ENCODE measurements at places on chromosomes 13 and 19.
A peak's percentile ranks its signal among the peaks of the same experiment; 100 is the strongest.

- no peak for DNase-seq
Measured at GRCh38 chr13:32272021-32272683, 43.0 kb downstream of the ZAR1L start.

DNA sequence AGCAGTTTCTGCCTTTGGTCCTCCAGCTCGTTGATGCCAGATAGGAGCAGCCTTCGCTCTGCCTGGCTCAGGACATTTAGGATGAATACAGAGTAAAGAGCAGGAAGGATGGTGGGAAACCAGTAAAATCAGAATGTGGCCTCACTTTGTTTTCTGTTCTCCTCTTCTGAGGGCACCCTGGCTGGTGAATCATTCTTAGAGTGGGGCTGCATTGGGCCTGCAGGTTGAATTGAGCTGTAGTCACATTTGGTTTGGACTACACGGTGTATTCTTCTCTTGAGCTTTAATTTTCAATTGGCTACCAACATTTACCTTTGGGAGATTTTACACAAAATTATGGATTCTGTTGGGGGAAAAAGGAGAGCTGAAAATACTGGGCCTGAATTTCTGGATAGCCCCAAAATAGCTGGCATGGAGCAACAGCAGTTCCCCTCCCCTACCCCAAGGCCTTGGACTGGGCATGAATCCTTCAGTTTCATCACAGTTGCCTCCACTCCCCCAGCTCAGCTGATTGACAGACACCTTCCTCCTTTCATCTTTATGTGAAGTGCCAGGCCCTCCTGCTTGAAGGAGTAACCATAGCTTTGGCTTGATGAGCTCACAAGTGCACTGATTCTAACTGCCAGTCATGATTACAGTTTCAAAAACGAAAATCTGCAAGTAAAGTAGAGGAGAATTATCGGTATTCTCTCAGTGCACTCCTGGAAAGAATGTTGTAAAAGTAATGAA is 24.3 kb downstream of the ERCC5 start:
- DNase-seq, result no peak

DNA sequence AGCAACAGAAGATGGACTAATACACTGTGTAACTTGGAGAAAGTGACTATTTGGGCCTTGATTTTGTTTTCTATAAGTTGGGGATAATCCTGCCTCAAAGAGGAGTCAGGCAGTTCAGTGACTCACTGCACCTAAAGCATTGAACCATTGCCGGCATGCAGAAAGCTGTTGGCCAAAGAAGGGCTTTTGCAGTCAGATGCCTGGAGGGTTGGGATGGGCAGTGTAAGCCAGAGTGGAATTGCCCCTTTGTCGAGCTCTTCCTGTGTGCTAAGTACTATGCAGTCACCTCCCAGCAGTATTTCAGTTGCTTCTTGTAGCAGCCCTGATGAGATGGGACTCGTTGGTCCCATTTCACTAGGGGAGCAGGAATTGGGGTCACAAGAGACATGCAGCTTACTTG is 11.1 kb downstream of the ZNF473 start:
- DNase-seq, result no peak

GRCh38 chr19:54616057-54616456 is 14.2 kb upstream of the LILRB1 start:
- DNase-seq, result no peak

GRCh38 chr13:104422668-104423067 is 1356.5 kb upstream of the SLC10A2 start:
- DNase-seq, result no peak

GRCh38 chr19:49017666-49018351 is 918 bp upstream of the LHB start:
- no peak for DNase-seq

GRCh38 chr13:108897955-108898354 is 268.5 kb downstream of the MYO16 start:
- DNase-seq, result no peak

GRCh38 chr13:41222259-41222852 is 28.0 kb upstream of the KBTBD7 start:
- DNase-seq, result peak; percentile 2

- DNase-seq, result no peak
Measured at GRCh38 chr13:30346789-30347167, 39.4 kb upstream of the KATNAL1 start.

DNA sequence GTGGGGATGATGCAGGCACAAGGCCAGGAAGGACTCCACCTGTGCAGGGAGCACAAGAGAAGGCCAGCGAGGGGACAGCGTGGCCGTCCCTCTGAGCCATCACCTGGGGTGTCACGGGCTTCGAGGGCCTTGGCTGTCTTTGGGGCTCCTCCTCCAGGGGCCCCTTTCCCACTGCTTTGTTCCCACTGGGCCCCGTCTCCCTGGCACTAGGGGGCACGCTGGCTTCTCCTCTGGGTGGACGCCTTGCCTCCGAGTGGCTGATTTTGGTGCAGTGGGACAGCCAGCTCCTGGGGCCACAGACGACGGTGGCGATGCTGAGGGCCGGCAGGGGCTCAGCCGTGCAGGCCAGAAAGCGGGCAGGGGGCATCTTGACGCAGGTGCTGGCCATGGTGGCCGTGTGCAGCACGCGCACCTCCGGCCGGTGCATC is 43.2 kb upstream of the GRTP1 start:
- no peak for DNase-seq

- no peak for DNase-seq
Measured at GRCh38 chr13:41706152-41706551, 248.8 kb downstream of the RGCC start.

- DNase-seq, result peak; percentile 57
Measured at GRCh38 chr13:30690282-30691188, 44.8 kb upstream of the ALOX5AP start.

DNA sequence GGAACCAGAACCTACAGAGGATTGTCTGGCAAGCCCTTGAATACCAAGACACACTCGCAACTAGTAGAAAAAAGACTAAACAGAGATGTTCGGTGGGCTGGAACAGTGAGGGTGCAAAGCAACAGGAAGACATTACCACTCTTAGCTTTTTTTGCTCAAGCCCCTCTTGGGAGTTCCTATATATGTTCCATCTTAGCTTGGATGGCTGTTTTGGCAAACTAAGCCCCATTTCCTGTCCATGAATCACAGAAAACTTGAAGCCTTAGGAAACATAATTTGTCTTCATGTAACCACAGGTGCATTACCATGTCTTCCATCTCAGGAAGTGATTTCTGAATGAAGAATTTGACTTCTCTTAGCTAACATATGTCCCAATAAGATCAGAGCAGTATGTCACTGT is 446.3 kb downstream of the OLFM4 start:
- DNase-seq, result no peak

DNA sequence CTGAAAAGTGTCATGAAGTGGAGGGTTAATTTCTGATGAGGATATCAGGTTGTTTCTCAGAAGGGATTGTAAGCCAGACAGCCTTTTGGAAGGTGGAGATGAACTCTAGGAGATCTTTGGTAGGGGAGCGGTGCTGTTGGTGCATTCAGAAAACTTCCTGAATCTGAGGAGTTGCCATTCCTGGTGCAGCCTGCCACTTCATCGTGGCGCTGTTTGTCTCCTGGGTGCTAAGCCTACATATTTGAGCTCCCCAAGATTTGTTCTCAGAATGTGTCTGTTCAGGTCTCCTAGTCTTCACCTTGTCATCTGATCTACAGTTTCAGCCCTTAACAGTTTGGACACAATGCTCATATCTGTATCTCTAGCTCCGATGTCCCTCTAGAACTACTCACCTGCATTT is 285.6 kb downstream of the MTUS2 start:
- no peak for DNase-seq

GRCh38 chr13:39786091-39786490 is 130.6 kb downstream of the COG6 start:
- no peak for DNase-seq

GRCh38 chr19:10418235-10418484 is 2.2 kb upstream of the PDE4A start:
- DNase-seq, result peak; percentile 17

DNA sequence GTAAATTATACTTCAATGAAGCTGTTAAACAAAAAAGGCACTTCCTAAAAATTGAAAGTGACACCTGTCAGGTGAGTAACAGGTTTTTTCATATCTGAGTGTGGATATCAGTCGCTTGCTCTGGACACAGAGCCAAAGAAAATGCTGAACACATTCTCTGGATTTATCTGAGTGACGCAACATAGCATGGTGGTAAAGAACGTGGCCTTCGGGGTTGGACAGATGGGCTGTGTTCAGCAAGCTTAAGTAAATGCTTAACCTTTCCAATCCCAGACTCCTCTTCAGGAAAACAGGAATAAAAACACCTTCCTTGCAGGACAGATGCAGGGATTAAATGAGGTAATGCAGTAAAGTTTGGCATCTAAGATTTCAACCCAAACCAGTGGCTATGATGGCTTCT is 132.0 kb downstream of the FOXO1 start:
- no peak for DNase-seq

DNA sequence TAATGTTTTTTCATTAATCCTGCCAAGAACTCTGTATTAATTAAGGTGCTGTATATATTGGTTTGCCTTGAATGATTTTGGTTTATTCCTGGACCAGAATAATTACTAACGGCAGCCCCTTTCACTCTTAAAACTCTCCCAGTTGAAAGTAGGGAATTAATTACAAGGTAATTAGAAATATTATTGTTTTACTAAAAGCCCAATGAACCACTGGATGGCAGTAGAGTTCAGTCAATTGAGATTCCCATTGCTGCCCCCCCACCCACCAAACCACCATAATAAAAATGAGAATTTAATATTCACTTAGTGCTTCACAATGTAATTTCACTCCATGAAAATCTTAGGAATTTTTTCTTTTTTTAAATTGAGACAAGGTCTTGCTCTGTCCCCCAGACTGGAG is 13.7 kb downstream of the WBP4 start:
- DNase-seq, result no peak

DNA sequence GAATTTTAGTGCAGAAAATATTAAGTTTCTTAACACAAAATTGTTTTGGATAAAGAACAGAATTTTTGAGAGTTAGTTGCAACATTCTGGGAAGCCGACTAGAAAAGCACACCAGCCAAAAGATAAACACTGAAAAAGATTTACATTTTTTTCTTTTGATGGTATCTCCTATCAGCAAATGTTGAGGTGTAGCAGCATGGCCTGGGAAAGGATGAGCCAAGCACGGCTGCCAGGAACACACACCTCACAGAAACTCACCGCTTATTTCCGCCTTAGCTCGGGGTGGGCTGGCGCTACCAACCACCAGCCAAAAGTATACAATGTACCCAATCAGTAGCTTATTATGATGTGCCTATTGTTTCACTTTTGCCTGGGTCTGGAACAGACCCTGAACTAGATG is 134.7 kb downstream of the MIPEP start:
- no peak for DNase-seq

DNA sequence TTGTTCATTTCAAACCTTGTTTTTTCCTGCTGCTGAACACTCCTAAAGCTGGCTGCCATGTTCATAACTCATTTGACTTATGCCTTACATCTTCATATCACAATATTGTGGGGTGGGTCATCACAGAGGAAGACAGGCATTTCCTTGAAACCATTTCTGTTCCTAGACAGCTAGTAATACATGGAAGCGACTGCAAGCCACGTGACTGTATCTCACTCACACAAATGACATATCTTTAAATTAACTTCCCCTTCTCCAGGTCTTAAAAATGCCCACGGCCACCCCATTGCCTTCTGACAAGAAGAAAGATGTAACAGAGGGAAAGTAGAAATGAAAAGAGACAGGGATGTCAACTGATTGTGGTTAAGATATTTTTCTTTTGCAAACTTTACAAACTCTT is 236.8 kb downstream of the LMO7 start:
- no peak for DNase-seq

- peak; percentile 52 for DNase-seq
Measured at GRCh38 chr19:38361633-38362075, 12.7 kb upstream of the PSMD8 start.

DNA sequence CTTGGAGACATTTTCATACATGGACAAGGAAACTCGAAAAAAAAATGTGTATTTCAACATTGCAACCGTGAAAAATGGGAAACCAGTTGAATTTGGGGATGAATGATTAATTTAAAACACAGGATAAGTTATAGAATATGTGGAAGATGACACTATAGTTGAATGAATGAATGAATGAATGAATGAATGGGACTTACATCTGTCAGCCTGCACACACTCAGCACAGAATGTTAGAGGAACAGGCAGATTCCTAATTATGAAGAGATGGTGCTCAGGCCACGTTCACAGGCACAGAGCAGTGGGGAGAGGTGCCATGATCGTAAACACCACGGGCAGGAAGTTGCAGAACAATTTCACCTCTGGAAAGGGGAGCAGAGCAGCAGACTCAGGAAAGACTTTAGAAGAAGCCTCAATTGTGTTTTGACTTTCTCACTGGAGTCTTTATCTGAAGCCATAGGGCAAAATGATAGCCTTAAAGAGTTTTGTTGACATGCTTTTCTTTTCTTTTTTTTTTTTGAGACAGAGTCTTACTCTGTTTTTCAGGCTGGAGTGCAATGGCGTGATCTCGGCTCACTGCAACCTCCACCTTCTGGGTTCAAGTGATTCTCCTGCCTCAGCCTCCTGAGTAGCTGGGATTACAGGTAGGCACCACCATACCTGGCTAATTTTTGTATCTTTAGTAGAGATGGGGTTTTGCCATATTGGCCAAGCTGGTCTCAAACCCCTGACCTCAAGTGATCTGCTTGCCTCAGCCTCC is 4.9 kb upstream of the SULT2A1 start:
- DNase-seq, result no peak

DNA sequence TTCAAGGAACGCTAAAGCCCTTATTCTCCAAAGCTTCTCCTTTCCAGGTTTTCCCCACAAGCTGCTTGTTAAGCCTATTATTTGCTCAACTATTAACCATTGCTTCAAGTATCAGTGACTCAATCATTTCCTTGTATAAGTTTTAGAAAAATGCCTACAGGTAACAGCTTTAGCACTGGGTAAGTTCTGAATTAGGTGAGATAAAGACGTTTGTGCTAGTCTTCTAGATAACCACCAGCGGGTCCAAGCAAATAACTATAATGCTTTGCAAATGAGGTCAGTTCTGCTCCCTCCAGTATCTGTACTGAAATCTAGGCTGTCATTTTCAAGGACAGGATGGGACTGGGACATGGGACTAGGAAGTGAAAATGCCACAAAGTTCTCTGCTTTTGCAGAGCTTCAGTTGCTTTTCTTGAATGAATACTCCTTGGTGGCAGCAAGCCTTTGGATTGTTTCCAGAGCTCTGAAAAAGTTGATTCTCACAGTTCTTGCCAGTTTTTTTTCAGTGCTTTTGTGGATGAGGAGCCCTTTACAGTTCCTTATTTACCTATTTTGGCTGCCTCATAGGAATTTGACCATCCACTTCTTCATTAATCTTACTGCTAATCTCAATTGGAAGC is 1487.7 kb downstream of the EFNB2 start:
- DNase-seq, result peak; percentile 20

DNA sequence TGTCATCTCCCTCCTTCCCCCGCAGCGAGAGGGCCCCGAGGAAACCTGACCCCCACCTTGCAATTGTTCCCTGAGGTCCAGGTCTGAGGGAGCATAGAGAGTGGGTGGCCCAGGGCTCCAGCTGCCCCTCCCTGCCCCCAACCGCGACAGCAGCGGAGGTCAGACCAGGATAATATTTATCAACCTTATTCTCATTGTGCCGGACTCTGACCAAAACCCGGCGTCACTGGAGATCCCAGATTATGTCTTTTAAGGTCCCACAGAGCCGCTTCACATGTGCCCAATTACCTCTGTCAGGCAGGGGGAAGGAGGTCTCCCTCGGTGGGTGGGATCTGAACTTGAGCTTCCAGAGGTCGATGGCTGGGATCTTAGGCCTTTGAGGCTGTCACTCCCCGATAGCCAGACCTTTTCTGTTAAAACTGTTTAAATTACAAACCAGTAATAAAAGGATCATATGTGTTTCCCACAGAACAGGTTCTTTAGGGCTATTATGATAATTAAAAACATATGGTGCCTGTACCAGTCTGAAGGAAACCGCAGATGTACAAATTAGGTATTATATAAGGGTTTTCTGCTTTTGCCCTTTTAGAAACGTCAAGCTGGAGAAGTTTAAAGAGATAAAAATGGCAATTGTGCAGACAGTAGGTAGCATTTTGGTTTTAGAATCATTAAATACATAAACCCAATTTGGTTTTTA is 195.5 kb downstream of the ZNF536 start:
- no peak for DNase-seq

Data from NCI-H446 treated with DMSO at 0.1 percent for 48 hours (cell line).